ENCODE measurements at places on chromosomes 1 and 21.

- no peak for DNase-seq
Observed at GRCh38 chr1:111052246-111052645, 87.6 kb downstream of the DRAM2 start.

DNA sequence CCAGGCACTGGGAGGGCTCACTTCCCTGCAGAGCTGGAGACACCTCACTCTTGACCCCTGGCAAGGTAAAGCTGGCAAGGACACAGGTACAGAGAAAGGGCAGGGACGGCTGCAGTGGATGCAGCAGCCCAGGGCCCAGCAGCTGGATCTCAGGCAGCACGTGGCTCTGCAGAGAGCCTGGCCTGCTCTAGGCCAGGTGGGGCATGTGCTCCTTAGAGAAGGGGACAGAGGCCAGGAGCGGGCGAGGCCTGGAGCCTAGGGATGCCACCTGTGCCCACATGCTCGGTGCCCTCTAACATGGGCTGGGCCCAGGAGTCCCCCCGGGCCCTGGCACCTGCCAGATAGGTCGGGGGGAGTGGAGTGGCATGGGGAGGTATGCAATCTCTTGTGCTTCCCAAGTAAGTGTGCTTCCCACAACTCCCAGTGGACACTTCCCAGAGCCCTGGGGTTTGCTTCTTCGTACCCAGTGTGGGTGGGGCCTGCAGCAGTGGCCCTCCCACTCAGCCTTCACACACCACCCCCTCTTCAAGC lies 30.0 kb downstream of the WNT3A start:
- DNase-seq: no peak

GRCh38 chr1:167454304-167454893 lies 63.9 kb downstream of the CD247 start:
- no peak for DNase-seq

DNA sequence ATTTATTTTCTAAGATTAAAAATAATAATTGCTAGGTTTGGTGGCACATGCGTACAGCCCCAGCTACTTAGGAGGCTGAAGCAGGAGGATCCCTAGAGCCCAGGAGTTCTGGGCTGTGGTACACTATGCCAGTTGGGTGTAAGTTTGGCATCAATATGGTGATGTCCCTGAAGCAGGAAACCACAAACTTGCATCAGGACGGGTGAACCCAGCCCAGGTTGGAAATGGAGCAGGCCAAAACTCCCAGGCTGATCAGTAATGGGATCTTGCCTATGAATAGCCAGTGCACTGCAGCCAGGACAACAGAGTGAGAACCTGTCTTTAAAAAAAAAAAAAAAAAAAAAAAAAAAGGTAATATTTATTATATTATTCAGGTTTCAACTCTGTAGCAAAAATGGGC lies 92.4 kb upstream of the PGD start:
- DNase-seq: no peak

GRCh38 chr1:160837558-160838205 lies 25.0 kb downstream of the CD244 start:
- DNase-seq: peak; percentile 65

GRCh38 chr1:18951416-18951815 lies 5.1 kb downstream of the IFFO2 start:
- no peak for DNase-seq

- peak; percentile 54 for DNase-seq
Observed at GRCh38 chr1:9234223-9235095, at the start of gene H6PD. Gene H6PD (plus strand): TSS chr1:9234774. CDS start chr1:9244935, 10,161 bp downstream.

DNA sequence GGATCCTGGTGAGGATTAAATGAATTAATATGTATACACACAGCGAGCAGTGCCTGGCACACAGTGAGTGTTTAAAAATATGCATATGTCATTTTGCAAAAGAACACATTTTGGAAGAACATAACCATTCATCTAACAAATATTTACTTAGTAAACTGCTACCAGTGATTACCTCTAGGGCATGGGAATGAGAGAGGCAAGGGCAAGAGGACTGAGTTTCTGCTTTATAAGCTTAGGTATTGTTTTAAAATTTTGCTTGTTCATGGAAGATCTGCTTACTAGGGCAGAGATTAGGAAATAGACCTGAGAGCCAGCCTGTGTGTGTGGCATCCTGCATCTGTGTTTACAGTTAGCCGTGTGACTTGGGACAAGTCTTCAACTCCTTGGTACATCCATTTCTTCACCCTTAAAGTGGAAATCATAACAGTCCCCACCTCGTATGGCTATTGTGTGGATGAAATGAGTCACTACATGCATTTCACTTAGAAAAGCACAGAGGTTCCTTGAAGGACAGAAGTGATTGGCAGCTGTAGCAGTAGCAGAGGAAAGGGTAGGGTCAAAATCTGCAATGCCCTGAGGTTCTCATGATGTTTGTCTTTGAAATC lies 198.5 kb upstream of the FMN2 start:
- no peak for DNase-seq

GRCh38 chr21:25243808-25244207 lies 363.5 kb downstream of the MRPL39 start:
- no peak for DNase-seq

DNA sequence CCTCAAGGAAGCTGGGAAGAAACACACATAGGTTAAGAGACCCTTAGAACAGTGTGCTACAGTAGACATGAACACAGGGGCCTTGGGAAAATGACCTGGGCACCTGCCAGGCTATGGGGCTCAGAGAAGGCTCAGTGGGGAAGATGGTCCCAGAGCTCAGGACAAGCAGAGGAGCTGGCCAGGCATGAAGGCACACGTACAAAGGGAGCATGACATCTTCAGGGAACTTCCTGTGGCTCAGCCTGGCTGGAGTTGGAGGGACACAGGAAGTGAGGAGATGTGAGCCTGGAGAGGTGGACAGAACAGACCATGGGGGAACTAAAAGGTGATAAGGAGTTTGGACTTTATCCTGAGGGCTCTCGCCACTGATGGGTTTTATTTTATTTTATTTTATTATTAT lies 3.8 kb upstream of the SLC50A1 start:
- no peak for DNase-seq

DNA sequence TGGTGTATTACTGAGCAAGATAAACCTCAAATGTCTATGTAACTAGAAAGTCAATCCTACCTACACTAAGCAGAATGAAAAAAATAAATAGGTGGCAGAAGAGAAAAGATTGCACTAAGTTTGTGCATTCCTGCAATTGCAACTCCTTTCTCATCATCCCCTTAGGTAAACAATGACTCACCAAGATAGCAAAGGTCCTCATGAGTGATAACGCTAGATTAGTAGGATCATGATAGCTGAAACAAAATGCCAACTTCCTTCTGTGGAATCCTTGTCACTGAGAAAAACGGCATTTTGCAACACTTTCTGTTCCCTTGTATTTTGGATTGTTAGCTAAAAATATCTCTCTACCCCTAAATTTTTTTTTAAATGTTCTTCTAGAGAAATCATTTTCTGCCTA lies 20.0 kb upstream of the FCER1A start:
- no peak for DNase-seq

DNA sequence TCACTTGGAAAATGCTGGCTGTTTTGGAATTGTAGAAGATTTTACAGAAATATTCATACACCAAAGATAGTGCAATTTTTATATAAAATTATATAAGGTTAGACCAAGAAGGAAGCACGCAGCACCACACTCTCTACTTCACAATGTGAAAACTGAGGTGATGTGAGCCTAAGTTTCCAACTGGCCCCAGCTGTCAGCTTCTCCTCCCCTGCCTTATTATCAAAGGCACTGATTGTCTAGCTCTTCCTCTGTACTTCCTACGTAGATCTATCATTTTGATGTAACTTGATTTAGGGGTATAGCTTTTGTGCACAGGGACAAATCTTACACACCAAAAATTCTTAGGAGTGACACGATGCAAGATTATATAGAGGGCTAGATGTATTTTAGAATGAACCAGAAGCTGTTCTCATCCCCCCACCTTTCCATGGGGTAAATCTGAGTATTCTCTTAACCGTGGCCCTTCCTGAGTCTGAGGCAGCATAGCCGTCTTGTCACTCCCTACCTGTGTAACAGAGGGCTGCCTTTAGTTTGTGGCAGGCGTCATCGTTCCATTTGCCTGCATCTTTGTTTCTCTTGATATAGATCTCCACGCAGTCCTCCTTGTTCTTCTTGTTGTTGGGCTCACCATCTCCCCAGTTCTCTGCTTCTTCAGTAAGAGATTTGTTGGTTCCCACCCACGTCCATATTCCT lies 3.4 kb downstream of the SELL start:
- no peak for DNase-seq

- DNase-seq: no peak
Observed at GRCh38 chr1:109821221-109821669, 57.5 kb upstream of the EPS8L3 start.

DNA sequence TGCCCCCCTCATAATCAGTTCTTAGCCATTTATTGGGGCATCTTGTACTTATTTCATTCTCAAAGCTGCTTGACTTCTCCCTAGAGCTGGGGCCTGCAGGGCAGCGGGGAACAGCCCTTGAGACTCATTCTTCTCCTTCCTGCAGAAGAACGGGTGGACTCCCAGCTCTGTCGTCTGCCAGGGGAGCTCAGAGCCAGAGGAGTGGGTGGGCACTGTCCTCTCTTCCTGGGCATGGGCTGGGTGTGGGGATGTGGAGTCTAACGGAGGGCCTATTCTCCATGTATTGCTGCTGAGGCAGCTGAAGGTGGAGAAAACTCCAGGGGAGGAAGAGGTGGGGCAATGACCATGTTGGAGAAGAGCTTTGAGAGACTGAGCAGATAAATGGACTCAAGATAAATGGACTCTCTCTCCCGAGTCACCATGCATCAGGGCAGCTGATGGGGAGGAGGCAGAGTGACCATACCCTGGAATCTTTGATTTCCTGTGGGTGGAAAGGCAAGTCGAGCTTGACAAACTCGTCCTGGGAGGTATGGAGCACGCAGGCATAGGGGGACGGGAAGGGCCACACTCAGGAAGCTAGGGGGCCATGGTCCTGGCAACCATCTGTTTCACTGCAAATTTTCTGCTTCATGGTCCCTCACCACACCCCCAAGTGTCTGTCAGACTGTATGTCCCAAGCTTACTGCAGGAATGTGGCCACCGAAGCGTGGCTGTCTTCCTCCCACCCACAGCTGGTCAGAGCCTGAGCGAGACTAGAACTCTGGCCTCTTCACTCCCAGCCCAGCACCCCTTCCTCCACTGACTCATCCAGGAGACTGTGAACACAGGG lies 56.9 kb upstream of the ATP2B4 start:
- DNase-seq: no peak

- DNase-seq: no peak
Observed at GRCh38 chr1:55938861-55939260, 640.5 kb downstream of the PLPP3 start.

GRCh38 chr1:223008808-223009207 lies 134.2 kb downstream of the TLR5 start:
- DNase-seq: no peak

GRCh38 chr1:109386054-109386717 lies 11.5 kb downstream of the SORT1 start:
- no peak for DNase-seq

DNA sequence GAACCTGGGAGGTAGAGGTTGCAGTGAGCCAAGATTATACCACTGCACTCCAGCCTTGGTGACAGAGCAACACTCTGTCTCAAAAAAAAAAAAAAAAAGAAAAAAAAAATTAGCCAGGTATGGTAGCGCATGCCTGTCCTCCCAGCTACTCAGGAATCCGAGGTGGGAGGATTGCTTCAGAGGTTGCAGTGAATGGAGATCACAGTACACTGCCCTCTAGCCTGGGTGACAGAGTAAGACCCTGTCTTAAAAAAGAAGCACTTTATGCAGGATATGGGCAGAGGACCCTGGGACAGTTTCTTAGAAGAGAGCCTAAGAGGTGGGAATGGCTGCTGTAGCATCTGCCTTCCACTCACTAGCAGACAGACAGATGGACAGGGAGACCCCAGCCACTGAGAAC lies 23.0 kb downstream of the IQGAP3 start:
- no peak for DNase-seq

DNA sequence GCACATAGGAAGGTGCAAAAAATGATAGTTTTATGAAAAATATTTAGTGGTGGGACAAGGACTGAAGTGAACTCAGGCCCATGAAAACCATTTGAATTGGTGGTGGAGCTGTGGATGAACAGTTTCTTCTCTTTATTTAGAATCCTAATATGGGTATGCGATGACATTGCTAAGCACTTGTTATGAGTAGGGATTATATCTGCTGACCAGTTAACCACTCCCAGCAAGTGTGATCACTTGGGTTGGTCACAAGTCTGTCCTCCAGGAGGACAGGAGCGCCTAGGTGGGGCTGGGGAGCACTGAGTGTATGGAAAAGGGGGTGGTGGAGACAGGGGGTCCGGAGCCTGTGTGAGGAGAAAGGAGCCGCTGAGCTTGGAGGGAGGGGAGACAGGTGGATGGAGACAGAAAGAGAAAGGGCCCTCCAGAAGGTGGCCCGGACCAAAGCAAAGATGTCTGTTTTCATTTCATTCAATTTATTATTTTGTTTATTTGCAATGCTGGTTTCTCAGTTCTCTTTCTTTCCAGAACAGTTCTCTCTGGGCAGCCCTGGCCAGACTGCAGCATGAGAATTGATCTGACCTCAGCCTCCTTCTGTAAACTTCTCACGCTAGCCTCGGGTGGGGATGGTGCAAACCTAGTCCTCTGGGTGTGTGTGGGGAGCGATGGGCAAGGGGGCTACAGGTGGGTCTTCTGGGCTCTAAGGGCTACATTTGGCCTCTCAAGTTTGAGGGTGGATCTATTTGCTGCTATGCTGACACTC lies 9.9 kb upstream of the ZSCAN20 start:
- DNase-seq: no peak

- no peak for DNase-seq
Observed at GRCh38 chr1:112444269-112444668, 48.3 kb downstream of the CTTNBP2NL start.

GRCh38 chr1:205992218-205992882 lies 10.8 kb downstream of the RAB7B start:
- DNase-seq: no peak

- DNase-seq: peak; percentile 8
Observed at GRCh38 chr1:31154632-31155215, 85.0 kb downstream of the NKAIN1 start.

GRCh38 chr1:184223216-184223615 lies 163.6 kb upstream of the C1orf21 start:
- DNase-seq: no peak

- DNase-seq: no peak
Observed at GRCh38 chr1:13908128-13908527, 208.1 kb downstream of the PRDM2 start.

GRCh38 chr1:39965044-39965443 lies 10.1 kb downstream of the MFSD2A start:
- no peak for DNase-seq

DNA sequence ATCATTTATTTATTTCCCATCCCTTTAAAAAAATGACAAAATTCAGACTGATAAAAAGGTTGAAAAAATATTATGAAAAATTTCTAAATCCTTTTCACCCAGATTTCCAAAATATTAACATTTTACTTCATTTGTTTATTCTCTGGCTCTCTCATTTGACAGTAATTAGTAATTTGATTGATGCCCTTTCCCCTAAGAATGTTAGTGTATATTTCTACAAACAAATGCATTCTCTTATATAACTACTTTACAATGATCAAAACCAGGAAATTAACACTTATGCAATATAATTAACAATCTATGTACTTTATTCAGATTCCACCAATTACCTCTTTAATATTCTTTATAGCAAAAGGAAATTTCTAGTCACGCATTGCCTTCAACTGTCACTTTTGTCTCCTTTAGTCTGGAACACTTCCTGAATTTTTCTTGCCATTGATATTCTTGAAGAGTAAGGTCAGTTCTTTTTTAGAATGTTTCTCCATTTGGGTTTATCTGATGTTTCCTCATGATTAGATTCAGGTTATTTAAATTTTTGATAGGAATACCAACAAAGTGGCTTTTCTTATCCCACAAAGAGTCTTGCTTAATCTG lies 3.9 kb downstream of the CD53 start:
- DNase-seq: no peak

GRCh38 chr1:201125800-201126199 lies 1.2 kb downstream of the ASCL5 start:
- no peak for DNase-seq

GRCh38 chr1:234584926-234585325 lies 25.1 kb downstream of the IRF2BP2 start:
- no peak for DNase-seq

Data from activated CD8-positive, alpha-beta memory T cell treated with anti-CD3 and anti-CD28 coated beads for 1 hour (primary cell).